Cardiac muscle cell (in vitro differentiated cells and primary cell): ENCODE measurements at places on chromosomes 11 and 22. TPM values are rescaled to one million over a fixed set of nuclear protein-coding genes. Genes with fewer than 3 reads are reported as not detected.
A peak's percentile ranks its signal among the peaks of the same experiment; 100 is the strongest.

DNA sequence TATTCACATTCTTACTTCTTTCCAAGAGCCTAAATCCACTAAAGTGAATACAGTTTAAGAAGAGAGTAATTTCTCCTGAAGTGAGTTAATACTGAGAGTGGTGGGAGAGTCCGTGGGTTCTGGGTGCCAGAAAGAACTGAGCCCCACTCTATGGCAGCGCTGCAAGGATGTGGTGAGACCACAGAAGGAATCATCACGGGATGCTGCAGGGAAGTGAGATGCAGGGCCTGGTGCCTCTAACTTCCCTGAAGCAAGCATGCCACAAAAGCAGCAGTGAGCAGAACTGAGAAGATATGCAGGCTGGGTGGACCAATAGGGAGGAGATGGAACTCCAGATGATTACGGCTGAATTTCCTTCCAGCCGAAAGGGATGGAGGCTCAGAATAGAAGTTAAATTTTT lies 5.0 kb upstream of the MMP12 start:
- H3K27ac ChIP-seq, result no peak overlapping the region
- H3K36me3 ChIP-seq, result no peaks in the 10 kb centered on the region

DNA sequence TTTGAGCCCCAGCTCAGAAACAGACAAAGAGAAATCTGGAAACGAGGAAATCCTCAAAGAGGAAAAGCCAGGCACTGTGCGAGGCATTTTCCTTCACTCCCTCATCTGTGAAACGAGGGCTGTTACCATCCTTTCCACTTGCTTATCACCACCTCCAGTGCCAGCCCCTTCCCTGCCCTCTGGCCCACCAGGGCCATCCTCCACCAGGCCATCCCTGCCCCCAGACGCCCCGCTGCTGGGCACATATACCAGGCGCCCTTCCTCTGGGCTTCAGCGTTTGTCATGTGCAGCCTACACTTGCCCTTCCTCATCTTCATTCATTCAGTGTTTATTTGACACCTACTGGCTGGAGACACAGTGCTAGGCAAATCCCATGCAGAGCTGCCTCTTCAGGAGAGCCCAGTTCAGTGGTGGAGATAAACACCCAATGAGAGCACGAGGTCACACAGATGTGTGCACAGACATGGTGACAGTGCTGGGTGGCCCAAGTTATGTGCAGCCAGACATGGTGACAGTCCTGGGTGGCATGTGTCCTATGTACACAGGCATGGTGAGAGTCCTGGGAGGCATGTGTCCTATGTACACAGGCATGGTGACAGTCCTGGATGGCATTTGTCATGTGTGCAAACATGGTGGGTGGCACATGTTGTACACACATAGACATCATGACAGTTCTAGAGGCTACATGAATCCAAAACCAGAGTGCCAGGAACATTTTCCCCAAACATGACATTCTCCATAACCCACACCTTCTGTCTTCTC lies 9.7 kb downstream of the SPTBN2 start:
- H3K27me3 ChIP-seq, result no peaks in the 10 kb centered on the region
- peaks cover 9% of the 10 kb centered on the region for H3K4me1 ChIP-seq
- H3K27ac ChIP-seq, result no peak overlapping the region
- no peaks in the 10 kb centered on the region for H3K36me3 ChIP-seq
- H3K4me3 ChIP-seq, result no peak overlapping the region
- no peak for DNase-seq

- H3K4me1 ChIP-seq, result peaks cover 40% of the 10 kb centered on the region
- peak overlapping the region; percentile 97 for H3K4me3 ChIP-seq
- peaks cover 5% of the 10 kb centered on the region for H3K36me3 ChIP-seq
- no peaks in the 10 kb centered on the region for H3K27me3 ChIP-seq
- DNase-seq, result peak; percentile 78
Observed at GRCh38 chr11:63915961-63916836, 765 bp downstream of the RCOR2 start.

- peak; percentile 69 for DNase-seq
- no peak within 1 kb of the TSS for H3K4me3 ChIP-seq
- no peaks in the 10 kb centered on the region for H3K4me1 ChIP-seq
- no peaks in the 10 kb centered on the region for H3K27me3 ChIP-seq
- no peak within 1 kb of the TSS for H3K27ac ChIP-seq
Observed at GRCh38 chr11:86374586-86374985, at the start of gene CCDC81. Gene CCDC81 (plus strand): TSS chr11:86374887. CDS start chr11:86375164, 277 bp downstream.

DNA sequence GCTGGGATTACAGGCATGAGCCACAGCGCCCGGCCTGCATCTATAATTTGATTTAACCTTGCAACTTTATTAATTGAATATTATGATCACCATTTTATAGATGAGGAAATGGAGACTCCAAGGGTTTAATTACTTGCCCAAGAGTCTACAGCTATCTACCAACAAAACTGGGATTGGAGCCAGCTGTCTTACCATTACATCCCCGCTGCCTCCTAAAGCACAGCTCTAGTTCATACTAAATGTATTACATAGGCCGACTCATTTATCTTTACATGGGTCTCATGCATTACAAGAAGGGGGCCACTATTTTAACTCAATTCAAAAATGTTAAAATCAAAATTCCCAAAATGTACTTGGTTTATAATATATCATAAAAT lies 14.1 kb upstream of the TMA7B start:
- no peaks in the 10 kb centered on the region for H3K27me3 ChIP-seq
- no peak for DNase-seq

GRCh38 chr22:41768430-41768829 lies 32.0 kb upstream of the CCDC134 start:
- H3K4me3 ChIP-seq, result no peak overlapping the region
- no peaks in the 10 kb centered on the region for H3K27me3 ChIP-seq
- no peaks in the 10 kb centered on the region for H3K4me1 ChIP-seq
- no peak overlapping the region for H3K27ac ChIP-seq

DNA sequence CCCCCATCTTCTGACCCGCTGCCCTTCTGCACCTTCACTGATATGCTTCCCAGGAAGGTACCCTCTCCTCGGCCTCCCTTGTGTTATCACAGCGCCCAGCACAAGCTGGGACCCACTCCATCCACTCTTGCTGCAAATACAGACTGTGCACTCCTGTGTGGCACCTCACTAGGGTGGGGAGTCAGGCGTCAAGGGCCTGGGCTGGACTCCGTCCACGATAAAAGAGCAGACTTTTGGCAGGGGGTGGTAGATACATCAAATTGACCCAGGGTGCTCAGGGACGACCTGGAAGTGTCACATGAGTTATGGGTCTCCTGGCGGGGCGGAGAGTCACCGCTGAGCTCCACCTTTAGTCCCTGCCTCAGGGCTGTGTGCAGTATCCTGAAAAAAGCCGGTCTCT lies 908 bp downstream of the TRPM5 start:
- no peaks in the 10 kb centered on the region for H3K4me1 ChIP-seq
- H3K36me3 ChIP-seq, result no peaks in the 10 kb centered on the region
- no peak overlapping the region for H3K4me3 ChIP-seq
- H3K27ac ChIP-seq, result no peak overlapping the region

- no peak overlapping the region for H3K4me3 ChIP-seq
- no peaks in the 10 kb centered on the region for H3K36me3 ChIP-seq
- peaks cover 26% of the 10 kb centered on the region for H3K27me3 ChIP-seq
Observed at GRCh38 chr11:132052904-132053303, 682.5 kb downstream of the NTM start.

- H3K4me1 ChIP-seq, result peaks cover 3% of the 10 kb centered on the region
- H3K36me3 ChIP-seq, result no peaks in the 10 kb centered on the region
- H3K4me3 ChIP-seq, result no peak overlapping the region
- H3K27ac ChIP-seq, result no peak overlapping the region
Observed at GRCh38 chr22:47051441-47052071, 289.1 kb downstream of the TBC1D22A start.

- peaks cover 32% of the 10 kb centered on the region for H3K4me1 ChIP-seq
- no peaks in the 10 kb centered on the region for H3K27me3 ChIP-seq
- no peak overlapping the region for H3K27ac ChIP-seq
Observed at GRCh38 chr22:46351767-46352166, 16.3 kb downstream of the TRMU start.

- H3K4me1 ChIP-seq, result peaks cover 10% of the 10 kb centered on the region
- no peaks in the 10 kb centered on the region for H3K27me3 ChIP-seq
- no peak for DNase-seq
- no peaks in the 10 kb centered on the region for H3K36me3 ChIP-seq
Observed at GRCh38 chr11:35313066-35313759, 106.1 kb downstream of the SLC1A2 start.

- no peak overlapping the region for H3K4me3 ChIP-seq
- H3K4me1 ChIP-seq, result no peaks in the 10 kb centered on the region
- no peaks in the 10 kb centered on the region for H3K27me3 ChIP-seq
Observed at GRCh38 chr11:80873310-80873999, 1432.6 kb upstream of the TENM4 start.

GRCh38 chr11:67268962-67269268 lies 2.6 kb downstream of the GRK2 start:
- no peaks in the 10 kb centered on the region for H3K27me3 ChIP-seq
- DNase-seq, result no peak
- no peaks in the 10 kb centered on the region for H3K36me3 ChIP-seq
- H3K27ac ChIP-seq, result no peak overlapping the region

GRCh38 chr22:26489447-26490036 lies 5.9 kb downstream of the SRRD start:
- peaks cover 2% of the 10 kb centered on the region for H3K4me1 ChIP-seq
- H3K27me3 ChIP-seq, result no peaks in the 10 kb centered on the region
- no peak for DNase-seq
- no peak overlapping the region for H3K4me3 ChIP-seq
- peaks cover 50% of the 10 kb centered on the region for H3K36me3 ChIP-seq
- no peak overlapping the region for H3K27ac ChIP-seq

- H3K4me3 ChIP-seq, result no peak overlapping the region
- DNase-seq, result no peak
- no peaks in the 10 kb centered on the region for H3K36me3 ChIP-seq
- no peaks in the 10 kb centered on the region for H3K4me1 ChIP-seq
- peaks cover 7% of the 10 kb centered on the region for H3K27me3 ChIP-seq
- H3K27ac ChIP-seq, result no peak overlapping the region
Observed at GRCh38 chr22:36729321-36729720, 25.8 kb upstream of the CACNG2 start.

- DNase-seq, result peak; percentile 62
- no peaks in the 10 kb centered on the region for H3K36me3 ChIP-seq
- no peaks in the 10 kb centered on the region for H3K27me3 ChIP-seq
- no peaks in the 10 kb centered on the region for H3K4me1 ChIP-seq
- H3K27ac ChIP-seq, result no peak overlapping the region
- no peak overlapping the region for H3K4me3 ChIP-seq
Observed at GRCh38 chr11:110878513-110878912, 166.3 kb upstream of the ARHGAP20 start.

DNA sequence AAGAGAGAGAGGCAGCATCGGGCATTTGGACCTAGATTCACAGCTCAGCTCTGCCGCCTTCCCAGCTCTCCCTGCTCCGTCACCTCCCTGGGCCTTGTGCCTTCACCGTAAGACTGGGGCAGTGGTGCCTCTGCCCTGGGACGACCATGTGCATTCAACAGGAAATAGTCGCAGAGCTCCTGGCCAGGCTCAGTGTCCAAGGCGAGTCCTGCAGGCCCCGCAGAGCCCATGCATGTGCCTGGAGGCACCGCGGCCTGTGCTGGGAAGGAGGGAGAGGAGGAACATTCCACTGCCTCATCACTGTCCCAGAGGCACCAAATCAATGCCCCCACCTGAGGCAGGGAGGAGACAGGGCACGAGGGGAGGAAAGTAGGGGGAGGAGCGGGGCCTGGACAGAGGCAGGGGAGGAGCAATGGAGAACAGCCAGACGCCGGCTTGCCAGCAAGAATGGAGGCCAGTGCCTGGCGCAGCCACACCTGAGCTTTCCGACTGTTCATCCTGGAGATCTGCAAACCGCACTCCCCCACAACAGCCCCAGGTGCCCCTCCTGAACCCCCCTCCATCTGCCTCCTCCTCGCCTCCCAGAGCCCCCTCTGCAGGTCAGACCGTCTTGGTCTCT lies 74.4 kb upstream of the PRR5 start:
- no peak overlapping the region for H3K4me3 ChIP-seq
- H3K36me3 ChIP-seq, result no peaks in the 10 kb centered on the region
- peaks cover 35% of the 10 kb centered on the region for H3K27me3 ChIP-seq
- H3K4me1 ChIP-seq, result no peaks in the 10 kb centered on the region

- H3K4me1 ChIP-seq, result no peaks in the 10 kb centered on the region
- no peak overlapping the region for H3K4me3 ChIP-seq
- H3K27me3 ChIP-seq, result no peaks in the 10 kb centered on the region
- H3K36me3 ChIP-seq, result no peaks in the 10 kb centered on the region
- peak; percentile 82 for DNase-seq
Observed at GRCh38 chr11:122628810-122629555, 26.5 kb upstream of the UBASH3B start.

- H3K4me3 ChIP-seq, result no peak overlapping the region
- H3K27me3 ChIP-seq, result no peaks in the 10 kb centered on the region
Observed at GRCh38 chr11:114160894-114161293, 101.4 kb downstream of the ZBTB16 start.

GRCh38 chr22:47022475-47022874 lies 260.0 kb downstream of the TBC1D22A start:
- H3K4me1 ChIP-seq, result no peaks in the 10 kb centered on the region
- H3K4me3 ChIP-seq, result no peak overlapping the region
- H3K36me3 ChIP-seq, result no peaks in the 10 kb centered on the region
- no peak for DNase-seq
- H3K27me3 ChIP-seq, result no peaks in the 10 kb centered on the region

DNA sequence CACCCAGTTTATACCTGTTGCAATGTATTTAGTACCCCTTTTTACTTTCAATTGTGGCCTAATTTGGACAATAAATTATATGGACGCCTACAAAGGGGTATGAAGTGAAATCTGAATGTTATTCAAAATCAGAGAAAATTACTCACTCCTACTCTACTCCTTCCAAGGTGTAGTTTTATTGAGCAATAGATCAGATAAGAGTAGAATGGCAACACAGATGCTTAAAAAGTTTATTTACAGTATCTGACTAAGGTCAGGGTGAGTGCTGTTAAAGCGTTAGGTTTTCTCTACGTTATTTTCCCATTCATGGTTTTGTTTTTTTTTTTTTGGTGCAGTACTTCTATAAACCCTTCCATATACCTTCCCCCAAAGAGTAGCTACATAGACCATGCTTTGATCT lies 805.6 kb downstream of the KCNA4 start:
- no peak overlapping the region for H3K27ac ChIP-seq
- peaks cover 2% of the 10 kb centered on the region for H3K27me3 ChIP-seq
- no peak for DNase-seq
- H3K4me3 ChIP-seq, result no peak overlapping the region
- no peaks in the 10 kb centered on the region for H3K36me3 ChIP-seq

DNA sequence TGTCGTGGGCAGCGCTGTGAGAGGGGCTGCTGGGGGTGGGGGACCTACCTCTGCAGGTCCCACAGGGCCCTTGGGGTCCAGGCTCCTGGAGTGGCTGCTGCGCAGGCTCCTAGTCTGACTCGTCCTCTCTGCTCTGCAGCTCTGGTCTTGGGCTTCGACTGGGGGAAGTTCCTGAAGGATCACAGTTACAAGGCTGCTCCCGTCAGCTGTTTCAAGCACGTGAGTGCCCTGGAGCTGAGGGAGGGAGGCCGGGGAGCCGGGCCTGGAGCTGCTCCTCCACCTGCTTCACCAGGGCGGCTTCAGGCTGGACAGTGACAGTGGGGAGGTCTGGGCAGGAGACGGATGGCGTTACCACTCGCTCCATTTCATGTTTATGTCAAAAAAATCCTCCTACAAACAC lies 11.9 kb downstream of the L3MBTL2 start:
- DNase-seq, result no peak
- H3K27me3 ChIP-seq, result no peaks in the 10 kb centered on the region
- H3K27ac ChIP-seq, result no peak overlapping the region
- no peaks in the 10 kb centered on the region for H3K4me1 ChIP-seq
- peaks cover 23% of the 10 kb centered on the region for H3K36me3 ChIP-seq

TBCEL gene
- total RNA-seq, result 24.3 and 26.3 TPM in 2 replicates

HEPHL1 gene
- total RNA-seq, result not detected in 2 replicates

SLC22A12 gene
- total RNA-seq, result not detected in 2 replicates

RAG2 gene
- total RNA-seq, result not detected in 2 replicates

DAGLA gene
- total RNA-seq, result 5.5 and 6.3 TPM in 2 replicates

OR51G1 gene
- total RNA-seq, result not detected in 2 replicates

HBD gene
- total RNA-seq, result 0.95 TPM in 1 of 2 replicates, not detected in the other

RAB36 gene
- 2.9 and 3.7 TPM in 2 replicates for total RNA-seq

ACAD8 gene
- 45.7 and 55.7 TPM in 2 replicates for total RNA-seq

MUC5AC gene
- total RNA-seq, result not detected in 2 replicates
